Ecto neural progenitor cell (in vitro differentiated cells): ENCODE measurements at places on chromosomes 7 and 10.

DNA sequence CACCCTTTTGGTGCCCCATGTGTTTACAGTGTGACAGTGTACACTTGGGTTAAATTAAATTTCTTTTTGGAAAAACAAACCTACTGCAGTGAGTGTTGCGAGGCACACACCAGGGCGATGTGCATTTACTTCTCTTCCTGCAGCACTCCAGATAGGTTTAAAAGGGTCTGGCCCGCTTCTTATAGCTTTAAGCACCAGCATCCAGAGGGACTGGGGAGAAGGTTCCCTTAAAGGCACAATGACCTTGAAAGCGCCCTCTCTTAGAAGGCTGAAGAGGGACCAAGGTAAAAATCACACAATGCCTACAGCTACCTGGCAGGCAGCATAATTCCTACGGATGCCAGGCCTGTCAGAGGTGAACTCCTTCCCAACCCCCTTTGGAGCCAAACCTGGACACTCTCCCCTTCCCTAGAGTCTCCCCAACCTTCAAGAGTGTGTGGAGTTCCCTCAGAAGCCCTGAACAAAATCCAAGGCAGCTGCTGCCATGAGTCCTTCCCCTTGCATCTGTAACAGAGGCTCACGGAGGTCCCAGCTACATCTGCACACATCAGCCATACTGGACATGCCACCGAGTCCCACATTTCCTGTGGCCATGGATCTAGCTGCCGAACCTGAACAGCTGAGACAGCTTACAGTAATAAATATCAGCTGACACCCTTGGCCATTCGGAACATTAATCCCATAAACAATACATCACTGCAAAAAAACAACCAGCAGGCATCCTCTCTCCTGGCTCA lies 33.2 kb downstream of the TRIM8 start:
- DNase-seq, result no peak

- no peak for DNase-seq
Measured at GRCh38 chr7:66359656-66360211, 154.6 kb downstream of the TPST1 start.

- DNase-seq, result no peak
Measured at GRCh38 chr10:56109454-56109853, 251.6 kb downstream of the ZWINT start.

DNA sequence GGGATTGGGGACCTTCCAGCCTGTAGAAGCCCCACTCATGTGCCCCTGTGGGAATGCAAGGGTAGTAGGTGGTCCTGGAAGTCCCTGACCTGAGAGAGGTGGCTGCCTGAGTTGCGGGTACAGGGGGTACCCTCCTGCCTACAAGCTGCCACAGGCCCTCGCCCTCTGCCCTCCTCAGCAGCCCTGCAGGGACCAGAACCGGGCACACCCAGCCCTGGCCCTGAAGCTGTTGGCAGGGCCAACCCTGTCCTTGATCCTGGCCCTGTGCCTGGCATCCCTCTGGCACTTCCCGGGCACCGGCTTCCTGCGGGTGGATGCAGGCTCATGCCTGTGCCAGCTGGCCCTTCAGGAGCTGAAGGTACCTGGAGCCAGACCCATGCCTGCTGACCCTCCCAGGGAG lies 54.9 kb upstream of the ELN start:
- no peak for DNase-seq

- no peak for DNase-seq
Measured at GRCh38 chr7:43072530-43072929, 39.9 kb upstream of the HECW1 start.

- DNase-seq, result no peak
Measured at GRCh38 chr7:120441850-120442249, 168.9 kb downstream of the KCND2 start.

GRCh38 chr7:159198016-159198724 lies 53.5 kb upstream of the VIPR2 start:
- no peak for DNase-seq

- no peak for DNase-seq
Measured at GRCh38 chr10:115802911-115803310, 470.1 kb downstream of the GFRA1 start.

- DNase-seq, result no peak
Measured at GRCh38 chr7:113040849-113041248, 45.8 kb downstream of the GPR85 start.

- no peak for DNase-seq
Measured at GRCh38 chr10:61232780-61233179, 220.4 kb downstream of the TMEM26 start.
